ENCODE measurements at places on chromosomes 5 and 9.

GRCh38 chr9:88933607-88934379 lies 57.5 kb upstream of the S1PR3 start:
- DNase-seq = no peak

- DNase-seq = no peak
Observed at GRCh38 chr5:60738461-60738860, 38.5 kb upstream of the DEPDC1B start.

DNA sequence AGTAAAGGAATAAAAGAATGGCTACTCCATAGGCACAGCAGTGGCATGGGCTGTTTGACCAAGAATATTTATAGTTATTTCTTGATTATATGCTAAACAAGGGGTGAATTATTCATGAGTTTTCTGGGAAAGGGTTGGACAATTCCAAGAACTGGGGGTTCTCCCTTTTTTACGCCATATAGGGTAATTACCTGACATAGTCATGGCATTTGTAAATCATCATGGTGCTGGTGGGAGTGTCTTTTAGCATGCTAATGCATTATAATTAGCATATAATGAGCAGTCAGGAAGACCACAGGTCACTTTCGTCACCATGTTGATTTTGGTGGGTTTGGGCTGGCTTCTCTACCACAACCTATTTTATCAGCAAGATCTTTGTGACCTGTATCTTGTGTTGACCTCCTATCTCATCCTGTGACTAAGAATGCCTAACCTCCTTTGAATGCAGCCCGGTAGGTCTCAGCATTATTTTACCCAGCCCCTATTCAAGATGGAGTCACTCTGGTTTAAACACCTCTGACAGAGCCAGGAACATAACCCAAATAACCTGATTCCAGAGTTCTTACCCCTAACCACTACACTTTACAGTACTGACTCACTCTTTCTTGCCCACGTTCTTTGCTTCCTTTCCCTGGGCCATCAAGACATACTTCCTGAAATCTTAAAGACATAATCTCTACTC lies 25.0 kb upstream of the MRPS30 start:
- DNase-seq = no peak

GRCh38 chr5:125261505-125262250 lies 515.2 kb upstream of the ZNF608 start:
- no peak for DNase-seq

- DNase-seq = no peak
Observed at GRCh38 chr9:121348221-121348620, 21.8 kb downstream of the STOM start.

DNA sequence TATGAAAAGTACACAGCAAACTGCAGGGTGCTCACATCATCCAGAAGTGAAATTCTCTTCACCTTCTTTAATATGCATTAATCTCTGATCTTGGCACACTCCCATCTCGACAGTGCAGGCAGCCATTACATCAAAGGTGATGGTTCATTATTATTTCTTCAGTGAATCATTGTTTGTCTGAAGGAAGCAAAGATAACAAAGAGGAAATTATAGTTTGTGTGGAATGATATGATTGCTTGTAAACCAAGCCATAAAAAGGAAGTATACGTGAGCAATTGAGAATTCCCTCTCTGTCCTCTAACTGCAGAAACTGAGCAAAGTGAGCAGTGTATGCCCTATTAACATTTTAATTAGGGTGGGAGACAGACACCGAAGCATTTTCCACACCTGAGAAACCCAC lies 171.6 kb upstream of the PPP1R2B start:
- no peak for DNase-seq
